HL-60 (cell line): ENCODE measurements at places on chromosomes 6 and 20.
A peak's percentile ranks its signal among the peaks of the same experiment; 100 is the strongest.

GRCh38 chr20:328975-329695 is 3.8 kb downstream of the SOX12 start:
- DNase-seq = peak; percentile 23

DNA sequence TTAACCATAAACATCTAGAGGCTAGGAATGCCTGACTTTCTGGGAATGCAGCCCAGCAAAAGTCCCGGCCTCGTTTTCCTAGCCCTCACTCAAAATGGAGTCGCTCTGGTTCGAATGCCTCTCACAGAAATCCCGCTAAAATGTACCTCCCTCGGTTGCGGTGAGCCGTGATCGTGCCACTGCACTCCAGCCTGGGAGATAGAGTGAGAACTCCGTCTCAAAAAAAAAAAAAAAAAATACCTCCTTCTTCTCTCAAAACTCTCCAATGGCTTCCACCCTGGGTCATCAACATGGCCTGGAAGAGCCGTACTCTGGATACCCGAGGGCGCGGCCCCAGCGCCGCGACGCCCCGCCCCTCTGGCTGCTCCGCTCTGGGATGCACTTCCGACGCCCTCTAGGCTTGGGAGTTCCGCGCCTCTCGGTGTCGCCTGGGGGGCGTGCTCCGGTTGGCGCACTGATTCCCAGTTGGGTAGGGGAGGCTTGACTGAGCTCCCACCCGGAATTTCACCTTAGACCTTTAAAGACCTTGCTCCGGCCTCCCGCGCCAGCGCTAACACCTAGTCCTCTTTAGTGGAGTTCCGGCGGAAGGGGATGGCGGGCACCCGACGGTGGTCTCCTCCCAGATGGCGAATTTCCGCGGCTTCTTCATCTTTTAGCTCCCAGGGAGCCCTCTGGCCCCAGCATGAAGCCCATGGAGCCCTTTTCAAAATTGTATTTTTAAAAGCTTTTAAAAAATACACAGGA is 12.3 kb downstream of the HMGN4 start:
- DNase-seq = no peak

DNA sequence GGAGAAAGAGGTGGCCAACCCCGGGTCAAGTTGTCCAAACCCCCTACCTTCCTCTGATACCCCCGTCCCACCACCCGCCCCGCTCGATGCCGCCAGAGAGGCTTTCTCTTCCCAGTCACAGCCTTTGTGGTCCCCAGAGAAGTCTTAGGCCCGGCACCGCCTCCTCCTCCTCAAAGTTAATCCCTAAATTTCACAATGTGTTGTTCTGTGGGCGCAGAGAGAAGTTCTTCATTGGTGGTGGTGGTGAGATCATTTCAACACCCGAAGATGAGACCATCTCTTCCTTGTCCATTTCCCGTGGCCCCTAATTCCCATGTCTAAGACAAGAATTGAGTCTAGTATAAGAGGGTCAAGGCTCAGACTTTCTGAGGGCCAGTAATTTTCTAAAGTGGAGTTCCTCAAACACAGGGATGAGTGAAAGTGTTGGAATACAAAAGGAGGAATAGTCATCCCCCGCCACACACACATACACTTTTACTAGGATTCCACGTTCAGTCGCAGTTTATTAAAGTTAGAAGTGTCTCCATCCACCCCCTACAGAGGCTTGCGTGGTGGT is 10.4 kb downstream of the TRIM31 start:
- peak; percentile 43 for DNase-seq

GRCh38 chr20:50095476-50096078 is 17.4 kb downstream of the UBE2V1 start:
- no peak for DNase-seq

DNA sequence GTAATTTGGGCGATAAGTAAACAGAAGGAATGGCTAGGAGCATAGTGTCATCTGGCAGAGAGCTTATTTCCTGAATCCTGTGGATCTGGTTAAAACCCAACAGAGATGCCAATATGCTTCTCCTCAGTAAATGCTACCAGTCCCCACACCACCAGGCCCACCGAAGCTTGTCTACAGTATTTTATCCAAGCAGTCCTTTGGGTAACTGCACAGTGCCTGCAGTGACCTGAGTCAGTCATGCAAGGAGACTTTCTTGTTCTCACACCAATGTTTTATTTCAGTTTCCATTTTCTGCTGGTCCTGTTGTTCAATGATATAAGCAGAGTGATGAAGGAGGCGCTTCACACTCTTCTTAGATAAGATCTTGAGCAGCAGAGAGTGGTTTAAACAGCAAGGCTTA is 326.3 kb downstream of the RIMS1 start:
- DNase-seq = no peak

DNA sequence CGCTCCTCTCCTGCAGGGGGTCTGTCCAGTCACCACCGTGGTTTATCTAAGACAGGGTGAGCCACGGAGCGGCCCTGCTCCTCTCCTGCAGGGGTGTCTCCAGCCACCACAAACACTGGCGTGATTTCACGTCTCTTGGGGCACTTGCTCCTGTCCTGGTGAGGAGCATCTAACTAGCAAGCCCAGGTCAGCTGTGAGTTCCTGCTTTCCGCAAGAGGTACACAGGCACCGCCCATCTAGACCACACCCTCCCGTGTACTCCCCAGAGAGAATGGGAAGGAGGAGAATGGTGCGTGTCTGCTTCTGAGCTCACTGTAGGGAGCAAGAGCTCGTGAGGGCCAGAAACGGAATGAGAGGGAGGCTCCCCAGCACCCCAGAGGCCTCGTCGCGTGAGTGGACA is 40.7 kb downstream of the DACT2 start:
- DNase-seq = no peak

- DNase-seq = no peak
Observed at GRCh38 chr6:136579800-136580199, 29.6 kb upstream of the MAP7 start.

DNA sequence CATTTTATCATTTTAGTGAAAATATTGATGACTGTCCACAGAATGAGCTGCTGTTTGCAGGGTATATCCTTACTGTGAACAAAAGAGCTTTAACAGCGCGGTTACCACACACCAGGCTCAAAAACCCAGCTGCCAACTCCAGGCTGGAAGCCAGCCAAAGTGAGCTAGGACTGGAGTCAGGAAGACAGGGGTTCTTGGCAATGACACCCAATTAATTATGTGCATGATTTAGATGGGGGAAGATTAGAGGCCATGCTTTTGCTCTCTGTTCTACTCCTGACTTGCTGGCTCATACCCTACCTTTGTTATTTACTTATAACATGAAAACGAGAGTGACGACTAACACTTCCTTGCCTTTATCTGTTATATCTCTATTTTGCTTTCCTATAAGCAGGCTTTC is 128.9 kb upstream of the SHLD1 start:
- no peak for DNase-seq

- no peak for DNase-seq
Observed at GRCh38 chr20:3980260-3981131, 34.9 kb downstream of the RNF24 start.

GRCh38 chr6:100482698-100483097 is 18.0 kb upstream of the SIM1 start:
- no peak for DNase-seq

DNA sequence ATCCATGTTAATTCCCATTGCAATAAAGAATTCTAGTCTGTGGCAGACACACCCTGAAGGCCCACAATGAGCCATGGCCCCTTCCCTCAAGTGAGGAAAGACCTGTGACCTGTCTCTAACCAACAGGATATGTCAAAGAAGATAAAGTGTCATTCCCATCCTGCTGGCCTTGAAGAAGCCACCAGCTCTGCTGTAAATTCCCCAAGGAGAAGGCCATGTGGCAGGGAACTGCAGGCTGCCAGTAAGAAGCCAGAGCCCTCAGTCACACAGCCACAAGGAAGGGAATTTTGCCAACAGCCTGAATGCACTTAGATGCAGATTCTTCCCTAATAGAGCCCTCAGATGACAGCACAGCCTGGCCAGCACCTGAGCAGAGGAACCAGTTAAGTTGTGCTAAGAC is 24.8 kb downstream of the VIP start:
- DNase-seq = no peak

DNA sequence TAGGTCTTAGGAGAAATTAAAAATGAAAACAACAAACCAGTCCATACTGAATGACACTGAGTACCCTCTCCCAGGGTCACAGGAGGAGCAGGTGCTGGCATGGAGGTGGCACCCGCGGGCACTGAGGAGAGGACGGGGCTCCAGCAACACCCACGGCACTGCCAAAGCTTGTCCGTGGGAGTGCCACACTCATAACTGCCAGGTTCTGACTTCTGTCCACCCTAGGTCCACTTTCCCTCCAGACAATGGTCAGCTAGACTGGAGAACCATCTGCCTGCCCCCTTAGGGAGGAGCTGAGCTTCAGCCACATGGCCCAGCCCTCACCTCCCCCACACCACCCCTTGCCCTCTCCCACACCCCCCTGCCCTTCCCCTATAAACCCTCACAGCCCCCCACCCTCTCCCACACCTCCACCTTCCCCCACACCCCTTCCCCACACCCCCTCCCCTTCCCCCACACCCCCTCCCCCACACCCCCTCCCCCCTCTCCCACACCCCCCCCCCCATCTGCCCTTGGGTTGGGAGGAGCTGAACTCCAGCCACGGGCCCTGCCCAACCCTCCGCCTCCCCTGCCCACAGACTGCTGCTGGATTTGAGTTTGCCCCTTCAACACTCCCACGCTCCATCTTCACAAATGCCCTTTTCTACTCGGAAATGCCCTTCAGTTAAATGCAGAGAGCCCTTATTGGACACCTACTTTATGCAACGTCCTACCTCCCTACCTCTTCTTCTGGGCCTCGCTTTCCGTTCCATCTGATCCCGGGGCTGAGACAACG is 129.6 kb downstream of the TAF4 start:
- DNase-seq = no peak

GRCh38 chr6:162230147-162230752 is 497.3 kb downstream of the PRKN start:
- no peak for DNase-seq

GRCh38 chr6:2127484-2127911 is 117.9 kb downstream of the GMDS start:
- no peak for DNase-seq

GRCh38 chr6:8940356-8940755 is 505.0 kb upstream of the SLC35B3 start:
- DNase-seq = no peak

DNA sequence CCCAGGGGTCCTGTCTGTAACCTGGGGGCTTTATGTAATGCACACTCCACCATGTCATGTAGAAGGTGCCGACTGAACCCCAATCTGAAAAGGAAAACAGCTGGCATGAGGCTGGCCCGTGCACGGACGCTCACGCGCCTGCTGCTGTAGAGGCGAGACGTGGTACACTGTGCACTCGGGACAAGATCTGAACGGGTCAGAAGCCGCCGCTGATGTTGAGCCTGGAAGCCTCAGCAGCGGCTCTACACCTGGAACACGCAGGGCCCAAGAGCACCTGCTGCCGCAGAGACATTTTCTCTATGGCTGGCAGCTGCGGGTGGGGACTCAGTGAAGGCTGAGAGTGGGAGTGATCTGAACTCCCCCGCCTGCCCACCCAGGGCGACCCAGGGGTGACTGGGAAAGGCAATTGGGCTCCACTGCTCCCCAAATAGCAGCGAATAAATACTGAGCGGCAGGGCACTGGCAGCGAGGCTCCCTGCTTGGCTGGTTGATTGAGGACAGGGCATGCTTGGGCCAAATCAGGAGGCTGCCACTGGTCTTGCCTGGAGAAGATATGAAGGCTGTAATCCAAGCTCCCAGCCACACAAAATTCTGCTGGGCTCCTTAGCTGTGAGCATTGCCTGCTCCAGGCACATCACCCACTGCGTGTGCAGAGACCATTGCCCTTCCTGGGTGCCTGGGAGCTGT is 2.5 kb upstream of the OGFR start:
- no peak for DNase-seq

GRCh38 chr20:25100914-25101313 is 19.0 kb upstream of the VSX1 start:
- DNase-seq = no peak

DNA sequence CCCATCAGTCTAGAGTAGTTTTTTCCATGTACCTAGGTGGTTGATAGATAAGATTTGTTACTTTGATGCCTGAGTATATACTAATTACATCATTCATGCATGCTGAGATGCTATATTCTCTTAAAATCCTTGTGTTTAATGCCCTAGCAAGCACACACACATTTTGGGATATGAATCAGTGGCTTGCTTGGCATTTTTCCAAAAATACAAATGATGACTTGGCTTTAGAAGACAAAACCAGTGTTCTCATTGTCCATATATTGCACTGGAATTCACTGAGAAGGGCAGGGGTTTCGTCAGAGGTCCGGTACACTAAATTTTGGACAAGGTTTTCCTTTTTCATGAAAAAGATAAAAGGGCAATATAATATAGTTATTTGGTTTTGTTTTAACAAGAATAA is 24.9 kb downstream of the GTPBP2 start:
- DNase-seq = no peak

DNA sequence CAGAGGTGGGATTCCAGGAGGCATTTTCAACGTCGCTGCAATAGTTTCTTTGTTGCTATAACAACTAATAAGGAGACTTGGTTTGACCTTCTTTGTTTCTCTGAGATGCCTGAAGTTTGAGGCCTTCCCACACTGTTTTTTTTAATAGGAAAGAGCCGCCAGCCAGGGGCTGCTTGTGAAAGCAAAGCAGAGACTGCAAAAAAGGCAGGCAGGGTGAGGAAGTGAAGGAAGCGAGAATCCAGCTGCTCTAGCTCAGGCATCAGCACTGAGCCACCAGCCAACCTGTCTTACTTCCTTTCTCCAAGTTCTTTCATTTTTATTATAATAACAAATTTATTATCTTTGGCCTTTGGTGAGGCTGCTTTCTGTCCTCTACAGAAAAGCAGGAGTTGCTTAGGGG is 179.1 kb downstream of the DOK5 start:
- no peak for DNase-seq

DNA sequence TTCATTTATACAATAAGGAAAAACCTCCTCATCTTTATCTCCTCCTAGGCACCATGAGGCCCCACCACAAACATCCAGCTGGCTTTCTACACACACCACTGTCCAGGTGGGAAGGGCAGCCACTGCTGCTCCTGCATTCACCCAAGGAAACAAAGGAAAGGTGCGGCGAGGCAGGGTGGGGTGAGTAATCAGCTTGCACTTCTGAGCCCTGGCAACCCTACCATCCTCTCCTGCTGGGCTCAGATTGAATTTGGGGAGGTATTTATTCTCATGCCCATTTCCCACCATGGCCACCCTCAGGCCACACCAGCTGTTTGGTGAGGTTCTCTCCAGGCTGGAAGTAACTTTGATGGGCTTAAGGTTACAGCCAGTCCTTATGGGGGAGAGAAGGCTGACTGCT is 31.2 kb upstream of the SPDEF start:
- DNase-seq = no peak

GRCh38 chr6:27839626-27840475 is 72.3 kb downstream of the OR2B2 start:
- DNase-seq = peak; percentile 36

GRCh38 chr6:85463621-85464259 is 13.9 kb downstream of the NT5E start:
- no peak for DNase-seq

- no peak for DNase-seq
Observed at GRCh38 chr20:33490934-33491656, 1.2 kb downstream of the CBFA2T2 start.

DNA sequence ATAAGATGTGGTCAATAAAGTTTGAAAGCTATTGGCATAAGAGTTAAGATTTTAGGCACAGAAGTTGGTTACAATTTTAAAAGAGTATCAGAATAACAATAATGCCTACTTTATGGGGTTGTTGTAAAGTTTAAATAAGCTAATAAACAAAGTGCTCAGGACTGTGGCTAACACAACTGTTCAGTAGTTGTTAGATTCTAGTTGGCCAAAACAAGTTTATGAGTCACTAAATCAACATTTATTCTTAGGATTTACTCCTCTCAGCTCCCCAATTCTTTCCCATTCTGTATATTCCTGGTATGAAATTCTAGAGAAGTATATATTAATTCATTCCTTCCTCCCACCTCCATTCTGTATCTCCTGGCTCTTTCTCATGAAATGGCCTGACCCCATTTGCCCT is 14.5 kb downstream of the RMND1 start:
- no peak for DNase-seq
